Thoracic aorta (tissue), 2 donors: ENCODE measurements at places on chromosomes 1 and 21.

GRCh38 chr1:63693944-63694571 lies 79.8 kb upstream of the ROR1 start:
- no peak for DNase-seq

DNA sequence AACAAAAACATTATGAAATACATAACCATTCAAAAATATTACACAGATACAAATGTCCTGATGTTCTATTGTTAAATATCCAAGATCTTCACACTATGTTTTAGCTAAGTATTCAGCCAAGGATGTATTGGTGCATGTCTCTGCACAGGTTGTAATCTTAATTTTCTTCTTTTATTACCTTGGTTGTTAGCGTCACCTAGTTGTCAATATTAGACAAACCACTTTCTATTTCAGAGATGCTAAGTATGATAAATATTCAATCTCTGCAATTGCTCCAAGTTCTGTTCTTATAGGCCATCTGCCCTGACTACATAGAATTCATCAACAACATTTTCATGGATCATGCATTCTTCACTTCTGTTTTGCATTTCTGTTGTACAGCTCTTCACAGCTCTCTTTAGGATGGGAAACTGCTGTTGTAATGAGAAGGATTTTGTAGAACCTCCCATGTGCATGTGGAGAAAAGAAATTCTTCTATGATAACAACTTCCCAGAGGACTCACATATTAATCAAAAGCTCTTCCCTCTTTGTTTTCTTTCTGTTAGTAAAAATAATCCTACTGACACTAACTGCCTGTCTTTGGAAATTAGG lies 380.1 kb downstream of the NUF2 start:
- no peak for DNase-seq

DNA sequence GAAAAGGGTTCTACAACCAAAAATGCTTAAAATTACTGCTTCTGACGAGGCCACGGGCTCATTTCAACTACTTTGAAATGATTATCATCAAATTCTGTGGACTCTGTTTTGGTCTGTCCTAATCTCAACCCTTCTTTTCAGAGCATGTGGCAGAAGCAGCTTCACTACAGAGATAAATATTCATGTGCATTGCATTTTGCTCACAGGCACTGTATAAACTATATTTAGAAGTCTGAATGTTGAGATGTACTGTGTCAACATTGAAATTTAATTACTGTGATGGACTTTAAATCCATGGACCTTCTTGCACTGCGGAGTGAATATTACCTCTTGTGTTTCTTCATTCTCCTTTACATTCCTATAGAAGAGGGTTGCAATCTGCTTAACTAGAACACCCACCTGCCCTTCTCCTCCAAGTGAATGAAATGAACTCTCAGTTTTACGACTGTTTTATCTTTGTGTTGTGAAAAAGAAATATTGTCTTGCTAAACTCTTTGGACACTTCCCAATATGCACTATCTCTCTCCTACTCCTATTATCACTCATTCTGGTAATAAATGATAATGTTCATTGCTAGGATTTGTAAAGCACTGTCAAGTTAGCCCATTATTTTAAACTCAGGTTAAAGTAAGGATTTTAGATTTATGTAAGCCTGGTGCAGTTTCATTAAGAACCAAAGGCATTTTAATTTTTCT lies 281.2 kb upstream of the ST6GALNAC5 start:
- no peak for DNase-seq

DNA sequence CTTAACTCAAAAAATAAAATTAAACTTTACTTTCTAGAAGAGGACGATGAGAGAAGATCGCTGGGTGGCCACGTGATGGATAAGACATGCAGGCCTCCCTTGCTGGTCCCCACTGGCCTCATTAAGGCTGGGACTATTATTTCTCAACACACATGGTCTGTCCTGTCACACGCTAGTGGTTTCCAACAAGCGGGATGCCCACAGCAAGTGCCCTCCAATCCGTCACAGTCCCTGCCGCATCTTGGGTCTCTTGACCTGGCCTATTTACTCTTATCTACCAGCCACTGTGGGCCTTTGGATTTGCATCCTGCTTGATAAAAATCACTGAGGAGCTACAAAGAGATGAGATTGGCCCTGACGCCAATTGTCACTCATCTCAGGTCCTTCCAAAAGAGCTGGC lies 30.0 kb downstream of the CAPZB start:
- DNase-seq = no peak

DNA sequence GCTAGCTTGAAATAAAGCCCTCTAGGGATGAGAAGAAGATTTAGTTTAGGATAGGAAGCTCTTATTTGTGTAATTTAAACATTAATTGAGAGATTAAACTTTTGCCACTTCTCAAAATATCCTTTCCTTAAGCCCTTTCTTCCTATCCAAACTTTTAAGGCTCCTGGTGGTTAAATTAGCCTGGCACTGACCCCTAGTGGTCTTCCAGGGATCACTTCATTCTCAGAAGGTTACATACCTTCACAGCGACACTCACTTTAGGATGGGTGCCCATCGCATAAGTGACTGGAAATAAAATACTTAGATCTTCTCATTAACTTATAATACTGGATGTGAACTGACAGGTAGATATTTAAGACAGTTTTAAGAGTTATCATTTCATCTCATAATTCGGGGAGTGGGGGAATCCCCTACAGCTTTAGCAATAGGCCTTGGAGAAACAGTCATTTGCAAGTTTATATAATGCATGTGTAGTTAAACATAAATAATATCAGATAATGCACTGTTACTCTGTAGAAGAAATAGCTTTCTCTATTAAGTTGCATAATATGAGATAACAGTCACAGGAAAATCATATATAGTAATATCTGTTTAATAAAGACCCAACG lies 7.4 kb downstream of the LHX9 start:
- DNase-seq = no peak

GRCh38 chr1:161131523-161132409 lies 701 bp downstream of the DEDD start:
- no peak for DNase-seq

- DNase-seq = no peak
These were observed 65.2 kb downstream of the OLFML2B start for GRCh38 chr1:161958425-161958824.

GRCh38 chr1:150808846-150809245 lies 786 bp upstream of the CTSK start:
- no peak for DNase-seq

- no peak for DNase-seq
These were observed 97.1 kb downstream of the AK5 start for GRCh38 chr1:77378723-77379535.

DNA sequence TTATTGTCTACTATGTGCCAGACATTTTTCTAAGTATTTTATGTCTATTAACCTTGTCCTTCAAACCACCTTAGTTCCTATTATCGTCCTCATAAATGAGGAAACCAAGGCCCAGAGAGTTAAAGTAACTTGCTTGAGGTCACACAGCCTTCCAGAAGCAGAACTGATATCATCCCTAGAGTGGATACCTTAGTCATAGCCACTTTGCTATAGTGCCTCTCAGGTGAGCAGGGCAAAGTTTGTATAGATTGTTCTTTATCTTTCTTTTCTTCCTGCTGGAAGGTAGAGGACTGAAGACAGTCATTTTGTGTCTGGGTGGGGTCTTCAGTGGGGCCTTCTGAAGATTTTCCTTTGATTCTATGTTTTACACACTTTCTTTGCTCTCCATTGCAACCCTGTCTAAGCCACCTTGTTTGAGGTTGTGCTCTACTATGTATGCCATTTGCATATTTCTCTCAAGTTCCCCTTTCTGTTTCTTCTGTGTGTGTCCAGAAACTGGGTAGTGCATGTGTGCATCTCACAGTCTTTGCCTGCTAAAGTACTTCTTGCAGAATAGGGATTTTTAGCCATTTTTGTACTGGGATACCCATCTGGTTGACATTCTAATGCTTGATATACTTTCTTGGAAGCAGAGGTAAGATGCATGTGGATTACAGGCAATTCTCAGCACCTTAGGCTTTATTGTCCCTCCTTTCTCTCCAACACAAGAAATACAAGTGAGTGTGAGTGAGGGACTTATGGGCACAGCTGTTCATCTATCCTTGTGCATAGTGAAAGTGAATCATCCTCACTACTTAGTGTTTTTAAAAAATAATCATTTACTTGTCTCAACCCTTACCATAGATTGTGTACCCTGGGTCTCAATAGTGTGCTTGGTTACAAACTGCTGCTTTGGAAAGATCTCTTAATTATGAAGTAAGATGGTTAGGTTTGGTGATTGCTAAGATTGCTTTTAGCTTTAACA lies 207.6 kb upstream of the HMCN1 start:
- no peak for DNase-seq

DNA sequence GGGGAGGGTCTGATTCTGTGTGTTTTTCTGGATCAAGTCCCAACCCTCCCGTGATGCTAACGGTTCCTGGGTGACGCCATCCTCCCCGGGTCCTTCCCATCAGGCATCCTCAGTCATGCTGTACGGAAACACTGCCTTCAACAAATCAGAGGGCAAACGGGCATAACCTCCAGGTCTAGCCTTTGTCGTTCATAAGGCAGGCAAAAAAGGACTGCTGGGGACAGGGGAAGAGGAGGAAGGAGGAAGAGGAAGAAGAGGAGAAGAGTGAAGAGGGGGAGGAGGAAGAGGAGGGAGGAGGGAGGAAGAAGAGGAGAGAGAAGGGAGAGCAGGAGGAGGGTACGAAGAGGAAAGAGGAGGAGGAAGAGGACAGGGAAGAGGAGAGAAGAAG lies 84.4 kb downstream of the ITPKB start:
- no peak for DNase-seq

- no peak for DNase-seq
These were observed 38.4 kb upstream of the CASZ1 start for GRCh38 chr1:10834770-10835412.

- no peak for DNase-seq
These were observed 14.5 kb upstream of the PADI3 start for GRCh38 chr1:17234405-17234804.

DNA sequence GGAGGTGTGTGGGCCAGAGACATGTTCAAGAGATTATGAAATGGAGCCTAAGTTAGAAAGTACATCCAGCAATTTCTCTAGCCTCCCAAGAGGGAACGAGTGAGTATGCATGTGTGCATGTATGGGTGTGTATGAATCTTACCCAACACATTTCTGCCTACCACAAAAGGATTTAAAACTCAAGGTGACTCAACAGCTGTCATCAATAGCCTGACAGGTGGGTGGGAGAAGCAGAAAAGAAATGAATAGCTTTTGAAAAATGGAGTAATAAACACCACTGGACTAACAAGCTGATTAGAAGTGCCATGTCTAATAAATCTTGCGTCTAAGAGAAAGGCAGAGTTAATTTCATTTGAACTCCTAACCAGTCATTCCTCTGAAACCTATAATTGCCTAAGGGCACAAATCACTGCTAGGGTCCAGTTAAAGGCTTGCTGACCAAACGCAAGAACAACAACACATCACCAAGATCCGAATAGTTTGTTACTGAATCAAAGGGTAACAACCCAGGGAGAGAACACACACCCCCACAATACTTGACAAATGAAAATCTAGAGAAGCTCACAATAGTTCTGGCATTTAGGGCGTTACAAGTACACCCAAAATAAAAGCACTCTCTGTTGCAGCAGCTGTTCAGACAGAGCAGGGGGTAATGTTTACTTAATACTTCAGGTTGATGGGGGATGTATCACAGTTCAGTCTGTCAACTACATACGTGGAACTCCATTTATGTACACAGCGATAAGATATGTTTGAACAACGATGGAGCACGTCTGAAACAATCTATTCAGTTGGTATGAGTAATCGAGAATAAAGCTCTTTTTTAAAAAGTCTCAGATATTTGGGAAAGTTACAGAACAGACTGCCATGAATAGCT lies 1.4 kb downstream of the KIAA0319L start:
- DNase-seq = no peak

GRCh38 chr1:154583773-154584172 lies 16.2 kb downstream of the CHRNB2 start:
- no peak for DNase-seq

DNA sequence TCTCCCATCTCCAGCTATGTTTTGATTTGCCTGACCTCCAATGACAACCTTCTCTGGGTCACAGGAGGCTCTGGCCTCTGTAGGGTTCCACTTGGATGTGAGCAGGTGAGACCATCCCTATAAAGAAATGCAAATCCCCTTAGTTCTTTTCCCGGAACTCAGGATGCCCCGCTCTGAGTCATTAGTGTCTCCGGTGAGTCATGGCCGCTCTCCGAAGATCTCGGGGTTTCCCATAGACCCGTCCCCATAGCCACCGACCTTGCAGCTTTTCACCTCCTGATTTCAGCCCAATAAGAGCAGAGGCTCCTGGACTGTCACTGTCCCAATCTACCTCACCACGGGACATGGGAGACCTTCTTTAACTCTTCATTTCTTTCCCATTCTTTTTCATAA lies 98.2 kb downstream of the PGBD5 start:
- DNase-seq = no peak

DNA sequence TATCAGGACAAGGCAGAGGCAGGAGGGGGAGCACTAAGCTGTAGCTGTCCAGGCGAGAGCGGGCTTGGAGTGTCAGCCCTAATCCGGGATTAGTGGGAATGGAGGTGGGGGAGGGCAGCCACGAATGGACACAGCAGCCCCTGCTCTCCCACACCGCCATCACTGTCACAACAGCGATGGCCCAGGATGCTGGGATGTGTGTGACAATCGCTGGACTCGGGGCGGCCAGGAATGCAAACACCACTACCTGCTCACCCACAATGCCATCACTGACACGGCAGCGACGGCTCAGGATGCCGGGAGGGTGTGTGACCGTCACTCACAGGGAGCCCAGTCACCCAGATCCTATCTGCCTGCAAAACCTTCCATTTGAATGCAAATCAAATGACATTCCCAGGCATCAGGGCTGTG lies 2.9 kb downstream of the C2CD2 start:
- no peak for DNase-seq

GRCh38 chr21:32364796-32365195 lies 28.0 kb downstream of the URB1 start:
- no peak for DNase-seq

DNA sequence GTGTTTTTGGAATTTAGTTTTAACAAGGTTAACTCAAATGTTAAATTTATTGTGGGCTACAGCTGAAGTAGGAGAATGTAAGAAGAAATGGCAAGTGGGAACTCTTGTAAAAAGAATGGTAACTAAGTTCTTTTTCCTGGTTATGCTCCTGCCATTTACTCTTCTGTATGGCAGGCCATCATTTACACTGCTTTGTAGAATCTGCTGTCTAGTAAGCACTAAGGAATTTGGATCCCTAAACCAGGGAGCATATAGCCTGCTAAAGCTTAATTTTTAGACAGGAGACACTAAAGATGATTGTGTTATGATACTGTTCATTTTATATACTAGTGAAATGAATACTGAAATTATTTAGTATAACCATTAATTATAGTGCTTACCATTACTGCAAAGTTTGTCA lies 85.3 kb downstream of the CAMTA1 start:
- no peak for DNase-seq

- no peak for DNase-seq
These were observed 3.5 kb downstream of the SLC66A1 start for GRCh38 chr1:19315378-19316198.

DNA sequence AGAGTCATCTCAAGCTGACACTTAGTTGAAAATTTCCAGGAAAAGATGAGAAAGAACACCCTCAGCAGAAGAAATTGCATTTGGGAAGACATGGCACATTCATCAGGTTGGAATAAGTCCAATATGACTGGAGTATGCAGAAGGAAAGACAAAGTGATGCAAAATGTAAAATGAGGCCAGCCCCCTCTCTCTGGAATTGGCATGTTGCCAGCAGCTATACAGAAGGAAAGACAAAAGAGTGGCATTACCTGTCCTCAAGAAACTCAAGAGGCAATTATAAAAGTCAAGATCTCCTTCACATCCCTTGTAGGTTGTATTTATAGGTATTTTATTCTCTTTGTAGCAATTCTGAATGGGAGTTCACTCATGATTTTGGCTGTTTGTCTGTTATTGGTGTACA lies 426.3 kb downstream of the AGBL4 start:
- no peak for DNase-seq
